ENCODE measurements at places on chromosomes 5 and 9. TPM values are rescaled to one million over a fixed set of nuclear protein-coding genes. Genes with fewer than 3 reads are reported as not detected.

The CD72 gene
- total RNA-seq = 0.49 TPM

The GABRG2 gene
- total RNA-seq = 26.1 TPM

The SPARC gene
- 124 TPM for total RNA-seq

The MARCHF6 gene
- 270 TPM for total RNA-seq

The TMEM203 gene
- total RNA-seq = 21.9 TPM

The NIPAL4 gene
- not detected for total RNA-seq

The PPP3R2 gene
- under 0.01 TPM for total RNA-seq

The TENT4A gene
- 15.7 TPM for total RNA-seq

The MCC gene
- 10.3 TPM for total RNA-seq

The ENTPD2 gene
- 0.25 TPM for total RNA-seq

The SAXO1 gene
- under 0.01 TPM for total RNA-seq

The HK3 gene
- total RNA-seq = 0.49 TPM

The INIP gene
- total RNA-seq = 20.4 TPM

The PDCD1LG2 gene
- total RNA-seq = 0.25 TPM

The OR1J2 gene
- total RNA-seq = not detected

The CFAP157 gene
- under 0.01 TPM for total RNA-seq

The NSG2 gene
- 671 TPM for total RNA-seq

The ADGRV1 gene
- total RNA-seq = 150 TPM

The ADAMTS13 gene
- total RNA-seq = 2.2 TPM

The MOB3B gene
- total RNA-seq = 7.6 TPM

The GABRA1 gene
- total RNA-seq = 19.4 TPM

The GLRA1 gene
- not detected for total RNA-seq

The ASPN gene
- 5.9 TPM for total RNA-seq

The DMRT3 gene
- not detected for total RNA-seq

The NMUR2 gene
- not detected for total RNA-seq

The CHSY3 gene
- 14.8 TPM for total RNA-seq

The LHX2 gene
- total RNA-seq = 106 TPM

The SLC9A3 gene
- total RNA-seq = 0.98 TPM

The CDH9 gene
- 10.3 TPM for total RNA-seq

The NTNG2 gene
- 4.9 TPM for total RNA-seq

The ANKRD31 gene
- 0.49 TPM for total RNA-seq

The PLCXD3 gene
- 7.6 TPM for total RNA-seq

The VCAN gene
- total RNA-seq = 208 TPM

The KCTD16 gene
- total RNA-seq = 17.5 TPM

The FOXD4L4 gene
- 0.25 TPM for total RNA-seq

Data from temporal lobe (tissue), 4 donors.